ENCODE measurements at places on chromosomes 12 and 14.
A peak's percentile ranks its signal among the peaks of the same experiment; 100 is the strongest.

- no peak for DNase-seq
Observed at GRCh38 chr12:106035421-106035820, 103.3 kb downstream of the NUAK1 start.

DNA sequence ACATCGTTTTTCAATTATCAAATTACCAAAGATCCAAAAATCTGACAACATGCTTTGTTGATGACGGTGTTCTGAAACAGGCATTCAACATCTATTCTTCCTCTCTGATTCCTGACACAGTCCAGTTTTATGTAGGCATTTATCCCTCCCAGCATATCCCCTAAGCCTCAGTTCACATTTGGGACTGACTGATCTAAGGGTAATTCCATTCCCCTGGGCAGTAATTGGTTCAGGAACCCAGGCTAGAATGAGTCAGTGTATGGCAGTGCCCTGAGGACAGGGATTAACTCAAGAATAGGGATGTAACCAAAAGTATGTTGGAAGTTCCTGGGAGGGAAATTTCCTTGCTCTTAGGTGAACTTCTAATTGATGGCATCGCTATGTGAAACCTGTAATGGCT lies 10.3 kb upstream of the PCNX1 start:
- DNase-seq: no peak

DNA sequence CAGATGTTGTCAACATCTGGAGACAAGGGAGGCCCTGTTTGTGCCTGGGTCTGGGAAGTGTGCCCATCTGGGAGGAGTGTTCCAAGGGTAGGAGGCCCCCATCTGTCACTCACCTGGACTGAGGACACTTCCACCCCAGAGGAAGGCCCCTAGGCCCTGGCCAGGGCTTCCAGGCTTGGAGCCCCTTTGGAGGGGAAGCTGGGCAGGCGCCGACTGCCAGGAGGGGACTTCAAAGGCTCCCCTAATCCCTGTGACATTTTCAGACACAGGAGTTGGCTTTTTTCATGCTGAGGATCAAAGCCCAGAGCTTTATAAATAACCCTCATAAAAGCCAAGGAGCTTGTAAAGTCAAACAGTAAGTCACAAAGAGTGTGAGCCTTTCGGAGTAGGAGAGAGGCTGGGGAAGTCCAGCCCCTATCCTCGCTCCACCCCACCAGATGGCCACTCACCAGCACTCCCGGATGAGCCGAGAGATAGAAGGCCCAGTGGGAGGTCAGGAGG lies 17.6 kb upstream of the FAM222A start:
- no peak for DNase-seq

- DNase-seq: no peak
Observed at GRCh38 chr14:24844011-24844410, 205.9 kb downstream of the STXBP6 start.

- no peak for DNase-seq
Observed at GRCh38 chr14:55297611-55298499, 26.6 kb downstream of the FBXO34 start.

- no peak for DNase-seq
Observed at GRCh38 chr12:118103201-118103600, 610 bp downstream of the VSIG10 start.

GRCh38 chr12:32522331-32523221 lies 123.2 kb downstream of the FGD4 start:
- DNase-seq: no peak

- DNase-seq: no peak
Observed at GRCh38 chr14:65791191-65791981, 378.9 kb downstream of the FUT8 start.

GRCh38 chr14:60204843-60205774 lies 39.9 kb upstream of the DHRS7 start:
- no peak for DNase-seq

DNA sequence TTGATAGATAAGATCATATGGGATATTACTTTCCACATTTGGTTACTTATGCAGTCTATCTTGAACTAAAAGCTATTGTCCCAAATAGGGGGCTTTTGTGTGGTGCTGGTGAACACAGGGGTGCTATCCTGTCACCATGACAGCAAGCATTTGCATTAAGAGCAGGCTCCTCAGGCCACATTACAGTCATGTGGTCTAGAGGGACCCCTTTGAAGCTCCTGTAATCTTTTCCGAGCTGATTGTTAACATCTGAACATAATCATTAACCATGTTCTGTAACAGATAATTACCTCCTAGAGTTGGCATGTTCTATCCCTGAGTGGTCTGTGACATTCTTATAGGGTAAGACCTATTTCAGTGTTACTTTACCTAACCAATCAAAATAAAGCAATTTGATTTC lies 178.8 kb downstream of the KTN1 start:
- no peak for DNase-seq

- no peak for DNase-seq
Observed at GRCh38 chr14:69719501-69719951, 47.4 kb upstream of the SRSF5 start.

DNA sequence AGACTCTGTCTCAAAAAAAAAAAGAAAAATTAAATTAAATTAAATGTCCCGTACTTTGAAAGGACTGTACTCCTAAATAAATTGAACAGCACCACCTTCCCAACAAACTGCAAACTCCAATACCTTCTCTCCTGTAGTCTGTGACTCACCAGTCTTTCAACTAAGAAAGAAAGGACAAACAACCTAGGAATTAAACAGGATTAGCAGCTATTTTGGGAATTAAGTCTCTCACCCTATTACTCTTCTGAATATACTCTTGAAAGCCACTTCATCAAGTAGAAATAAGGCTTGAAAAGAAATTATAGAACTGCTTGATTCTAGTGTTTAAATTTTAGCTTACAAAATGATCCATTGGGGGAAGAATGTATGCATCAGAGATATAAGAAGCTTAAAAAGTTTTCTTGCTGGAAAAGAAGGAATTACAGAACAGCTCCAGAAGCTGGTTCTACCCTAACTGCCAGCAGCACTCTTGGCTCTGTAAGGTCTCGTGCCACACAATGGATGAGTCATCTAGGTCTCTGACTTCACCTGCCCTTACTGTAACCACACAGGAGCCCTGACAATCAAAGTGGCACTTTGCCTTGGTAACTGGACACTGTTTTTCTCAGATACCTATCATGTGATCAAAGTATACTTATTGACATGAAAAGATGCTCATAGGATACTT lies 57.0 kb upstream of the CERS5 start:
- no peak for DNase-seq

DNA sequence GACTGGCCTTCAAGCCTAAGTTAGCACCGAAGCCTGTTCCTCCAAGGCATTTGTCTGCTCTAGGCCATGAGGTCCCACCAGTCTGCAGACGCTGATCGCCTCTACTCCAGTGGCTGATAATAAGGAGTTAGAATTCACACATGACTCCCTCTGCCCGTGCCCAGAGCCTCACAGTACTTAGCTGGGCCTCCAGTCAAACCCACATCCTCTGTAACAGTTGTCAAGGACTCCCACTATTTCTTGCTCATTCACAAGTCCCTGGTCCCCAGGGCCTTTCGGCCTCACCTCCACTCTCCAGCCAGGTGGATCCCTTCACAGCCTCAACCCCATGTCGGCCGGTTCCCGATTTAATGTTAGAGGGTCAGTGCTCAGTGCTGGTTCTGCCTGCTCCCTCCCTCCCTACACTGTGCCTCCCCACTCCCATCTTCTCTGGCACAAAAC lies 6.3 kb upstream of the KRT5 start:
- DNase-seq: no peak

DNA sequence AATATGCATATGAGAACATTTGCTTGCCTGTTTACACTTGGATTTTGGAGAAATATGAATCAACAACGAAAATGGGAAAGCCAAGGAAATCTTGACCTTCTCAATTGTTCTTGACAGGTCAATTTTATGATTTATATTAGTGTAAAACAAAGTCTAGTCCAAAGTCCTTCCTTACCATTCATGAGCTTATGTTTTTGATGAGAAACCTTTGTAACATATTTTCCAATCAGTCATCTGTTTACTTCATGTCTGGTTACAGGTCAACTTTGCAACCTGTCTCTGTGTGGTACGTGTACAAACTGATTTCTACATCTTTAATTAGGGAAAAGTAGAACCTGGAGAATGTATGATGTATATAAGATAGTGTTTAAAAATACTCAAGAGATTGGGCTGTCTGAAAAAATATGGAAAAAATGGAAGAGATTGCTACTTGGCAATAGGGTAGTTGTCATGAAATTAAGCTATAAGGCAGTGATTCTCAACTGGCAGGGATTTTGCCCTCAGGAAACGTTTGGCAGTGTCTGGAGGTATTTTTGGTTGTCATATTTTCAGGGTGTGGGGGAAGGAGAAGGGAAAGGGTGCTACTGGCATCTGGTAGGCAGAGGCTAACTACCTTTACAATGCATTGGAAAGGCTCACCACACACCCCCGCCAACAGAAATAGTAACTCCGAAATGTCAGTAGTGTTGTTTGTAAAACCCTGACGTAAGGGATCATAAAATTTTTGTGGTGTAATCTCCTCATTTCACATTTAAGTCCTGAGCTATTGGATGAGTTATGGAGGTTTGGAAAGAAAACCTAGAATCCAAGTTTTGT lies 110.4 kb upstream of the PTPRB start:
- no peak for DNase-seq

DNA sequence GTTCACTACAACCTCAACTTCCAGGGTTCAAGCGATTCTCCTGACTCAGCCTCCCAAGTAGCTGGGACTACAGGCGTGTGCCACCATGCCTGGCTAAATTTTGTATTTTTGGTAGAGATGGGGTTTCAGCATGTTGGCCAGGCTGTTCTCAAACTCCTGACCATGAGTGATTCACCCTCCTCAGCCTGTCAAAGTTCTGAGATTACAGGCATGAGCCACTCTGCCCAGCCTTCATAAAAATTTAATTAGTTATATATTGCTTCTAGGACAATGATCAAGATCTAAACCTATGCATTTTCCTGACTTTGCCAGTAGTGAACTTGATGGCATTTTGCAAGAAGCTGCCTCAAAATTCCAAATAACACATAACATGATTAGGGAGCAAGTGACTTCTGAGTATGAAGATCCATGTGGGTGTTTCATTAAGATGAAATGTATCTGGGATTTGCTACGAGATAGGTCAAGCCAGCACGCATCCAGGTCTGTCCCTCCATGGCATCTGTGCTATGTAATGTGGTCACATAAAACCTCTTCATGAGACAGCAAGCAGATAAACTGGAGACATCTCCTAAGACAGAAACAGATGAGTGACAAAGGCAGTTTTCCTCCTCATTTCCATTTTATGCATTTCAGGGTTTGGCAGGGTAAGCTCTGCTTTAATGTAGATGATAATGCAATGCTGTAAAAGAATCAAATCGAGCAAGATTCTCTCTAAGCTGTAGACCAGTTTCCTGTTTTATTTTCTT lies 319.4 kb upstream of the ATP2B1 start:
- DNase-seq: no peak

DNA sequence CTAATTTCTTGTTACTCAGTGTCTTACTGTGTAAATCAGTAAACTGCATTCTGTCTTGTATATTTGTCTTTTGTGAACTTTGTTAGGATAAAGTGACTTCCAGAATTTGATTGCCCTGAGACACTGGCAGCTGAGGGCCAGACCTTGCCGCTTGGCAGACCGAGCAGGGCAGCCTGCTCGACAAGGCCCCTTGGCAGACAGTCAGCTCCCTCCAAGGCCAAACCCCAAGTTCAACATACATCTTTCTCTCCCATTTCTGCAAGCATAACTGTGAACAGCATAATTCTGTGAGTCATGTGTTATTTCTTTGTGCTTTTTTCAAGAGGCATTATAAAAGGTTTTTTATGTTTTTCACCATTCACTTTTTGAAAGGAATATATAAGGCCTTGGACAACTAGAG lies 39.2 kb upstream of the BMAL2 start:
- DNase-seq: peak; percentile 30

DNA sequence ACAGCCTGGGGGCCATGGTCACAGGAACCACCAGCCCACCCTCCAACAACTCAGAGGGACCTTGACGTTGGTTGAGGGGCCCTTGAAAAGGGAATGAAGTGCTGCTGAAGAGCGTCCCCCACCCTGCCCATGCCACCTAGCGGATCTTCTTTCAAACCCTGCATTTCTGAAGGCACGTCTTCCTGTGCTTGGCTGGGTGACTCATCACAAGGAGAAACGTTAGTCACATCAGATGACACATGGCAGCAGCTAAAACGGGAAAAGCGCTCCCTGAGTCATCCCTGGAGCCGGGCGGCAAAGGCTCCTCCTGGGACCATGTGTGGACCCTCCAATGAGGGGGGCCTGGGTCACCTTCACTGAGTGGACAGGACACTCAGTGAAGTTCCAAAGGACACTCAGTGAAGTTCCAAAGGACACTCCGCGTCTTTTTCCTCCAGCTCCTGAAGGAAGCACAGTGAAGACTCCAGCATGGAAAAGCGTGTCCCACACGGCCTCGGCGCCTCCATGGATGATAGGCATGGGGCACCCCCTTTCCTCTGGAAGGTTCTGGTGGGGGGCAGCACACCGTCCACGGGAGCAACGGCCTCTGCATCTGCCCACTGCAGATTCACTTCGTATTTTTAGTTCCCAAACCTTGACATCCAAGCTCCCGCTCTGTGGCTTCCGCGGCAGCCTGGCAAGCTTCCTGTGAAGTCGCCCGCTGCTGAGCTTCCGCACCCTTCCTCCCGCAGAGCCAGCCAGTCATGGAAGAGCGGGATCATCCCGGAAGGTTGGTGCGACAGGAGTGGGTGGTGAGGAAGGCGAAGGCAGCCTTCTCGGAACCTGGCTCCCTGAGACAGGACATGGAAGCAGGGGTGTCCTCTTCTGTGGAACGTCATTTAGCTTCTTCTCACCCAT lies 383.4 kb downstream of the VRK1 start:
- no peak for DNase-seq

GRCh38 chr12:101957252-101957959 lies 80.0 kb downstream of the DRAM1 start:
- no peak for DNase-seq

- no peak for DNase-seq
Observed at GRCh38 chr14:68543516-68543915, 249.4 kb downstream of the ZFP36L1 start.

GRCh38 chr14:37384870-37385596 lies 187.3 kb downstream of the MIPOL1 start:
- no peak for DNase-seq

- no peak for DNase-seq
Observed at GRCh38 chr14:33569821-33570687, 380.8 kb downstream of the EGLN3 start.

DNA sequence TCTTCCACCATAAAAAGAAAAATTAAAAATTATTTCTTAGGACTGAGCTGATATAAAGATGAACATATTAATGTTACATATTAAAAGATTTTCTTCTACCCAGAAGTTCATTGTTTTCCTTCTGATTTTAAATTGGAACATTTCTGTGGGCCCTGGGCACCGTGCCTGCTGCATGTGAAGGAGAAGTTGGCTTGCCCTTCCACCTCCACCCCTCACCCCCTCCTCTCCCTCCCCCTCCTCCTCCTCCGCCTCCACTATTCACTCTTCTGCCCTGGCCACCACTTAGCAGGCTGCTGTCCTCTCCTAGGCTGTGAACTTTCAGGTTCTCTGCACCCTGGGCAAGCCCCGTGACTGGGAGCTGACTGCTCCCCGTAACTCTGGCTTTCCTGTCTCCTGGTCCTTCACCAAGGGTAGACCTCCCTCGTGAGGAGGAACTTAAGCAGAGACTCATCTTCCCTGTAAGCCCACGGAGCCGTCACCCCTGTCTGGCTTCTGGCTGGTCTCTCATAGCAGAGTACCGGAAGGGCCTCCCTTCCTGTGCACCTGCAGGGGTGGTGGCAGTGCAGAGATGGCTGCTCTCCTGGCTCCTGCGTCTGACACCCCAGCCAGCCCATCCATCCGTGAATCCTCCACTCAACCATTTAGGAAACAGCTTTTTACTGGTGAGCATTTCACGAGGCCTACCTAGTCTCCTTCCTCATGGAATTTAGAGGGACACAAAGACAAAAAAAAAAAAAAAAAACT lies 12.8 kb downstream of the TUNAR start:
- no peak for DNase-seq

- no peak for DNase-seq
Observed at GRCh38 chr14:20278414-20278813, 27.3 kb downstream of the TTC5 start.

All from NCI-H446 treated with DMSO at 0.1 percent for 48 hours (cell line).